ENCODE measurements at places on chromosomes 3 and 15.
A peak's percentile ranks its signal among the peaks of the same experiment; 100 is the strongest.

DNA sequence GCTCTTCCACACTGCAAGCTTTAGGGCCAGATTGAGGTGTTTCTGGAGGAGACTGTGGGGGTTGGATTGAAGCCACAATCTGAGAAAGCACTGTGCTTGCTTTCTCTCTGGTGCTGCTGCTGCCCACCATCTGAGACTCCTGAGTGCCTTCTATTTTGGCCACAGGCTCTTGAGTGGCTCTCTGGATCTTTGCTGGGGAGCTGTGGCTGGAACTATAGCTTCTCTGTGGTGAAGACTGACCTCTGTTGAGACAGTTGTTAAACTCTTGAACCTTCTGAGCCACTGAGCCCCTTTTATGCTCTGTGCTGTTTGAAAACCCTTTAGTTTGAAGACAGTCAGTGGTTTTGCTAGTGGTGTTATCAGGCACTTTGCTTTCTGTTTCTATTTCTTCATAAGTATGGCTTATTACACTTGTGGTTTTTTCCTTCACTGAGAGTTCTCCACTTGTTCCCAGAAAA is 108.7 kb upstream of the TSPAN3 start:
- DNase-seq, result no peak

GRCh38 chr3:30934208-30934550 is 39.7 kb upstream of the GADL1 start:
- DNase-seq, result no peak

- DNase-seq, result peak; percentile 24
Measured at GRCh38 chr15:89556413-89557262, 18.6 kb upstream of the TICRR start.

DNA sequence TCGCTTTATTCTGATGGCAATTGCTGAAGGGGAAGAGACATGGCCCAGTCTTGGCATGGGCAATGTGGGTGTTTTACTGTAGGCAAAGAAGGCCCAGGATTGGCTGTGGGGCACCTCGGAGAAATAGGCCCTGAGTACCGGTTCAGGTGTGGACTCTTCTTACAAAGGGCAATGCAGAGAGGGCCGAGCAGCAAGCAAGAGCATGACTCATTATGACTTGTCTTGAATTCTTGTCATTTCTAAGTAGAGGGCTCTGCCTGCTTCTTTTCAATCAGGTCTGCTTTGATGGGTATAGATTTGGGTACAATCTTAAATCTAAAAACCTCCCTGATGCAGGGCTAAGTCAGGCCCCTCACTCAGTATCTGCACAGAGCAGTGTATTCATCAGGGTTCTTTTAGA is 14.8 kb upstream of the BUB1B start:
- DNase-seq, result no peak

DNA sequence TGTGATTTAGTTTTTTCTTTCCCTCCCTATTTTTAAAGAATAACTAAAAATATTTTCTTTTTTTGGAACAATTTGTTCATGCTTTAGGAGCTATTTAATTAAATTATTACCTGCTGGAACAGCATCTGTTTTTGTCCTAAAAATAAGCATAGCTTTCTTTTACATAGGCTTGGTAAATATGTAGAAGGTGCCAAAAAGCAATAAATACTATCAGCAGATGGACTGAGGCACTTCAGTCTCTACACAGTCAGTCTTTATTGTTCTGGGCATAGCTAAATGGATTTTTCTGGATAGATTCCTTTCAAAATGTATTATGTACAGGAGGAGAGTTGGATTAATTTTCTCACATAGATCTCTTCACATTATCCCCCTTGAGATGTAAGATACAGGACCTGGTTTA is 223.5 kb downstream of the NAALADL2 start:
- DNase-seq, result no peak

- no peak for DNase-seq
Measured at GRCh38 chr3:141499284-141499683, 12.5 kb downstream of the RASA2 start.

DNA sequence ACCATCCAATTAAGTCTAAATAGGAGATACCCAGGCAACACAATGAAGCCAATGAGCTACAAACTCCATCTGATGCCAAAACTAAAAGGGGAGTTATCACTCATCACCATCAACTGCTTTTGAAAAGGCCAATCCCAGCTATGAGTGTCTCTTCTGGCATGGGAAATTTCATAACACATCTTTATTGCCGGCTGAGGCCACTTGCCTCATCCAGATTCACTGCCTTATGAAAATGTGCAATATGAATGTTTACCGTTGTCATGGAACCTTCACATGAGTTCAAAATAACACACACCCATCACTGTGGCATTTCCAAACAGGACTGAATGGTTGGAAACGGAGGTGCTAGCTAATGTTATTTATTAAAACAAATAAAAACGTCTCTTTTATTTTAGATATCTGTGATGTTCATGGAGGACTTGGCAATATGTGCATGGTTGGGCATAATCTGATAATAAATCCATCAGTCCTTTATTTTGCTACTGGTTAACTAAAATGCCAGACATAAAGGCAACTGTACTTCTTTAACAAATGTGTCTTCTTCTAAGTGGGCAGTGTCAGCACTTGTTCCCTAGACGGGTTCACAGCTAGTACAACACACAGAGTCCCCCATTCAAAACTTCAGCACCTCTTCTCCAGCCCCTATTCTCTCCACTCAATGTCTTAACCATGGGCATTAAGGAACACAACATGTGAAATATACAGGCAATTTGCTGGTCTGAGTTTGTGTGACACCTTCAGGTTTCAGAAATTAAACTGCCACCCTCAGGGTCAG is 143.9 kb downstream of the MAGI1 start:
- DNase-seq, result no peak

- no peak for DNase-seq
Measured at GRCh38 chr15:50145451-50145872, 26.4 kb upstream of the ATP8B4 start.

DNA sequence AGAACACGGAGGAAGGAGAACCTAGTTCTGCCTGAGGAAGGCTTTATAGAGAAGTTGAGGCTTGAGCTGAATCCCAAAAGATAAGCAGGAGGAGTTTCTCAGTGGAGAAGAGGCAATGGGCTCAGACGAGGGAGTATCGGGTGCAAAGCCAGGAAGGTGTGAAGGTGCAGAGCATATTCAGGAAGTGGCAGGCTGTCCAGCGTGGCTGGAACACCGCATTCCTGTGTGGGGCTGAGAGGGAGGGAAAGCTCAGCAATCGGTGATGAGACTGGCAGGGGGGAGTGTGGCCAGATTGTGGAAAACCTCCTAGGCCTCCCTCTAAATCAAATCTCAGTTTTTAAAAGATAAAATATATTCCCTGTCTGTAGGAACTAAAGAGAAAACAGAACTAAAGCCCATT is 63.0 kb downstream of the ARHGAP31 start:
- DNase-seq, result no peak

GRCh38 chr15:88704791-88705768 is 66.3 kb downstream of the ISG20 start:
- no peak for DNase-seq

DNA sequence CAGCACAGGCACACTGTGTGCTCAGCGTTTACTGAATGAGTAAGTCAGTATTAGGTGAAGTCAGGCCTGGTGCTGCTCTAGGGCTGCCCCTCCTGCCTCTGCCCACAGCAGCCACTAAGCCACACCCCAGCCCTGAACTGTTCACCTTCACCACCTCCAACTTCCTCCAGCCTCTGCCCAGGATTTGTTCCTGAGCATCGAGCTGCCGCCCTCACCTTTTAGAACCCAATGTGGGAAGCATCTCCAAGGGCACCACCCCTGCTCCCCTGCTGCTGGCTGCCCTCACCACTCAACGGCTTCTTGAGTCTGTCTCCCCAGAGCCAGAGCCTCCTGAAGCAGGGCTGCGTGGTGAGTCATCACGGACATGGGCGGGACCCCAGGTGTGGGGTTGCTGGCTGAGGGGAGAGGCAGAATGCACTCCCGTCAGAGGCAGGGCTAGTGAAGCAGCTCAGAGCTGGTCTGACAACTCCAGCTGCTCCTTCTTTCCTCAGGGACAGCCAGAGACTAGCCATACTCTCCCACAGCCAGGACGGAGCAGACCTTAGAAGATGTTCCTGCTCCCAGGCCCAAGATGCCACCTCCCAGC is 5.8 kb downstream of the HYAL2 start:
- DNase-seq, result peak; percentile 67

DNA sequence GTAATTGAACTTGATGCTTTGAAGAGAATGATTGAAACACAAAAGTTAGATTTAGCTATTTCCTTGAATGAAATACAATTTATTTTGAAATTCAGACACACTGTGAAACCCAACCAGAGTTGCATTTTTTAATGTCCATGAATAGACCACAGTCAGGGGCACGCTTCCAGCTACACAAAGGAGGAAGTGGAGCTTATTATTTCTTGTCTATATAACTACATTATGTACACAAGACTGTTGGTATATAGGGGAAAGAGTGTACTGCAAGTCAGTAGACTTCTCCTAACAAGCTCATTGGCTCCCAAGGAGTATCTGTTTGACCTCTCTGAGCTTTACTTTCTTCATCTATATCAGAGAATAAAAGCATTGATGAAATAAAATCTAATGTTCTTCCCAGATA is 326.2 kb downstream of the RYR3 start:
- DNase-seq, result no peak

DNA sequence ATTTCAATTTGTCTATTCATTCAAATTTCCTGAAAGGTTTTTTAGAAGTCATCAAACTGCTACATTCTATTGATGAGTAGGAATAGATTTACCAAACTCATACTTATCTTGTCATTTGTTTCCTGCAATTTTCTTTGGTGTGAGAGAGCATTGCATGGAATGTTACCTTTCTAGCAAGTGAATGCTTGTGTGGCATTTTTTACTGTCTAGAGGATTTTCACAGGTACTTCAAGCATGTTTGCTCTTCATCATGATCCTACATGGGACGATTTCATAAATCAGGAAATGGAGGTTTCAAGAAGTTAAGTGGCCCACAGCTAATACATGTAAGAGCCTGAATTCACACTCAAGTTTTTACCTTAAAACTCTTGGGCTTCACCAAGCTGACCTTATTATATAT is 26.1 kb downstream of the TGFBR2 start:
- no peak for DNase-seq

- no peak for DNase-seq
Measured at GRCh38 chr15:52537459-52537858, 8.8 kb upstream of the MYO5A start.

All from activated gamma-delta T cell treated with anti-CD3 and anti-CD28 coated beads, Interleukin-2, amount 50 U/mL, for 16 hours (primary cell).